ENCODE measurements at places on chromosomes 16 and 17. TPM values are rescaled to one million over a fixed set of nuclear protein-coding genes. Genes with fewer than 3 reads are reported as not detected.

HS3ST2 gene
- not detected for total RNA-seq

PRSS22 gene
- not detected for total RNA-seq

HOXB13 gene
- total RNA-seq: 0.77 TPM

DPEP1 gene
- 0.46 TPM for total RNA-seq

HOXB8 gene
- total RNA-seq: 22.9 TPM

TP53TG3 gene
- 1.1 TPM for total RNA-seq

ASPA gene
- 0.23 TPM for total RNA-seq

TBX2 gene
- 7.5 TPM for total RNA-seq

DNA sequence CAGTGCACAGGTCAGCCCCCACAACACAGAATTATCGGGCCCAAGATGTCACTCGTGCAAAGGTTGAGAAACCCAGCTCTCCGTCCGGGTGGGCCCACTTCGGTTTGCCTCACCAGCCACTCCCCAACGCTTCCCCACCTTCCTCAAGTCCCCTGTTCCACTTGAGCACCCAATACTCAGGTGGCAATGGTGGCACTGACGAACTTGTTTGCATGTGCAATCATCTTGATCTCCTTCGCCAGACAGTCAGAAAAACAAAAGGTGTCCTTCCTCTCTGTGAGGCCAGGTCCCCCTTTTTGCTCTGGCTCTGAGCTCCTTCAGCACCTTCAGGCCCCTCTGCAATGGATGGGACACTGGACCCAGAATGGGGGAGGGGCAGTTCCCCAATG, 3.7 kb downstream of the GGA2 start:
- no peak for DNase-seq

DNA sequence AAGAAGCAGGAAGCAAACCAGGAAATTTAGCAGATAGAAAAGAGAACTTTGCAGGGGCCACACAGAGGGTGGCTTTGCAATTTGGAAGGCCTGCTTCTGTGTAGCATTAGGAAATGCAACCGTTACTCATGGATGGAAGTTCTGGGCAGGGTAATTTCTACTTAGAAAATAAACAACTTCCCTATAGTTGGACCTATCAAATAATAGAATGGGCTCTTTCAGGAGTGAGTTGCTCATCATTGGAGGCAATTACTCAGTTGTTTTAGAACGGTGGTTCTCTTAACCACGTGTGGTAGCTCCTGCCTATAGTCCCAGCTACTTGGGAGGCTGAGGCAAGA, 25.8 kb upstream of the HS3ST2 start:
- no peak for DNase-seq

DNA sequence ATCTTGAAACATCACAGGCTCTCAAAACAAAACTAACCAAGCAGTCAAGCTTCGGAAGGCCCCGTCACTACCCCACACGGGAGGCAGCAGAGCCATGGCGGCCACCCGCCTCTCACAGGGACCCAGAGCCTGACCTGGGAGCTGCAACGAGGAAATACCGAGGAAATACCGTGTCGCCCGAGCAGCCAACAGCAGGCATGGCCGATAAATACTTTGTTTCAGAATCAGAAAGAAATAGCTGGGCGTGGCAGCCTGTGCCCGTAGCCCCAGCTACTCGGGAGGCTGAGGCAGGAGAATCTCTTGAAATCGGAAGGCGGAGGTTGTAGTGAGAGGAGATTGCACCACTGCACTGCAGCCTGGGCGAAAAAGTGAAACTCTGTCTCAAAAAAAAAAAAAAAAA, 6.9 kb downstream of the LMF1 start:
- peak; percentile 17 for DNase-seq

- no peak for DNase-seq
Observed at GRCh38 chr17:49696233-49696761, 11.5 kb downstream of the SLC35B1 start.

DNA sequence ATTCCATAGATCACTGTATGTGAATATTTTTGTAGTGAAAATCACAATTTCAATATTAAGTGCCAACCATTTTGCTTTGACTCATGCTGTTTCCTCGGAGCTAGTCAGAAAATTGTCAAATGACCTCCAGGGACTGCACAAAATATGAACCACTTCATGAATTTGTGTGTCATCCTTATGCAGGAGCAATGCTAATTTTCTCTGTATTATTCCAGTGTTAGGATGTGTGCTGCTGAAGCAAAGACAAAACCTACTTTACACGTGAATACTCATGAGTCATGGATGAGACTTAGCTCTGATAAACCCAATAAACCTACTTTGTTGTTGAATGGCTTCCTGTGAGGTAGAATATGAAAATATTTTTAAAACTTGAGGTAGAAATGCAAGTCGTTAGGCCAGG, 65.2 kb downstream of the SHCBP1 start:
- DNase-seq: peak; percentile 53

- no peak for DNase-seq
Observed at GRCh38 chr17:76046064-76046463, 19.0 kb upstream of the EVPL start.

- DNase-seq: peak; percentile 77
Observed at GRCh38 chr16:89319886-89320781, 102.6 kb downstream of the ZNF778 start.

DNA sequence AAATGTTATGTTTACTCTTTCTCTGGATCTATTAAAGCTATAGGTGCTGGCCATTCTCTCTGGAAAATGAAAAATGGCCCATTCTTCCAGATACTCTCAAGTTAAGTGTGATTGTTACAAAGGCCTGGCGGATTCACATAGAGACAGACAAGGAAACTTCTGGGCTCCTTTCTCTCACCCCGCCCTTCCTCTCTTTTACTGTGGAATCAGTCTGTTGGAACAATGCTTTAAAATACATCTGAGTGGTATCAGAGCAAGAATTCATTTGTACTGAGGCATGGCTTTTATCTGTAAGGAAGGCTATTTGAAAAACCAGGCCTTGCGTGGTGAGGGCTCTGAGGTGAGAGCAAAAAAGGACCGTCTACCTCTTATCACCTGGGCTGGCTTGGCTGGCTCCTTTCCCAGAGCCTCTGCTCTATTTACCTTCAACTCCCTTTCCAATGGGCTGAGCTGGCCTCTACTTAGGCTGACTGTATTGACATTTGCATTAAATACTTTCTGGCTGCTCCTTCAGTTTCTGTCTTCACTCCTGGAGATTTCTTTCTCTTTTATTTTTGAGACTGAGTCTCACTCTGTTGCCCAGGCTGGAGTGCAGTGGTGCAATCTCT, 274.0 kb downstream of the PHKB start:
- DNase-seq: no peak

DNA sequence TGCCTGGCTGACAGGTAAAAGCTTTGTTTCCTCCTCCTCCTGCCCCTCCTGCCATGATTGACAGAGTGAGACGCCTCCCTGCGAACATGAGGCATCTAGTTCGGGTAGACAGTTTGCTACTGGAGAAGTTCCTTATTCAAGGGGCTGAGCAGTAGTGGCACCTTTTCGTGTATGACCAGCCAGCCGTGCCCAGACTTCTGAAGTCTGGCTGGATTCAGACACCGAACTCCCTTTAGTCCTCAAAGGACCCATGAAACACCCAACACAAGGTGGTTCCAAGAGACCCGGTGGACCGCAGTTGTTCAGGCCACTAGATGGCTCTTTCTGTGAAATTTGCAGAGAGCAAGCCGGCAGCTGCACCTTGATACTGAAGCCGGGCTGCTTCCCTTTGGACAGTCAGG, 192.8 kb downstream of the XYLT1 start:
- DNase-seq: no peak

- DNase-seq: peak; percentile 39
Observed at GRCh38 chr16:10949424-10949970, 5.1 kb downstream of the CLEC16A start.

DNA sequence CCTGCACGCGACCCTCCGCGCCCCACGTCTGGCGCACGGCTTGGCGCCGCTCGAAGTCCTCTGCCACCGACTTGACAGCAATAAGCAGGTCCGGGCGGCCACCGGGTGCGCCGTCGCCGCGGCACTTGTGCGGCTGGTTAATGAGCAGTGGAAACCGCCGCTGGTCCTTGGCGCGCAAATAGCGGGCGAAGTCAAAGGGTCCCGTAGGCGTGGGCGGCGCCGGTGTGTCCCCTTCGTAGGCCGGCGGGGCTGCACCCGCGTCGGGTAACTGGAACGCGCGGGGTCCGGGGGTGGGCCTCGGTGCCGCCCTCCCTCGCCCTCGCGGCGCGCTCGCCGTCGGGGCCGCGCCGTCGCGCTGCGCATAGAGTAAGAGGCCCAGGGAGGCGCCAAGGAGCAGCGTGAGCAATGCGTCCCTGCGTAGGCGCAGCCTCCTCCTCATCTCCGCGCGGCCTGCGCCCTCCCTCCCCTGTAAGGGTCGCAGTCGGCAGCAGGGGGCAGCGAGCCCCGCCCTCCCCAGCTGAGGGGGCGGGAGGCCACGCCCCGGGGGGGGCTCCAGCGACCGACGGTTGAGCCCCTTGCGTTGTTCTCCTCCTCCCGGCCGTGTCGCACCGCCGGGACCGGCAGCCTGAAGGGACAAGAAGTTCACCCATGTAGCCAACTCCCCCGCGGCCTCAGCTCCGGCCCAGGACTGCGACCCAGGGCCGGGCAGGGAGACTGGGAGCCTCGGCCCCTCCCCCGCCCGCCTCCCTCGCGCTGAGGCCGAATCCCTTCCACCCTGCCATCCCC, 558 bp downstream of the B3GNT9 start:
- peak; percentile 52 for DNase-seq

DNA sequence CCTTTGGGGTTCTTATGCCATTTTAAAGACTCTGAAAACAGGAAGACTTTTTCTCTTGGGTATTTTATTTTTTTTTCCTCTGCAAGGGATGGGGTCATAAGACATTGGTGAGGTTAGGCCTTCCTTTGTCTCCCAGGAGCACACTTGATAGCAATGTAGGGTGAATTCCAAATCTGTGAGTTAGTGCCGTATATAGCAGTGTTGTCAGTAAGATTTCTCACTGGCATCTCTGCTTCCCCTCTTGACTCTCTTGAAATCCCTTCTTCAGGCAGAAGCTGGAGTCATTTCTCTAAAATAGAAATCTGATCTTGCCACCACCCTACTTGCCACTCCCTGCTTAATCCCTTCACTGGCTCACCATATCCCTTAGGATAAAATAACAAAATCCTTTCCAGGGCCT, 529.7 kb downstream of the WWOX start:
- peak; percentile 52 for DNase-seq

- DNase-seq: peak; percentile 25
Observed at GRCh38 chr17:7393613-7394451, 493 bp downstream of the PLSCR3 start.

GRCh38 chr16:10982465-10983150, 38.2 kb downstream of the CLEC16A start:
- no peak for DNase-seq

GRCh38 chr16:12874186-12874585, 27.2 kb upstream of the SHISA9 start:
- DNase-seq: peak; percentile 89

GRCh38 chr16:1054660-1055556, 17.6 kb upstream of the SSTR5 start:
- peak; percentile 64 for DNase-seq
